ENCODE measurements at places on chromosomes 7 and 10.

- DNase-seq, result no peak
These were observed 51.1 kb downstream of the ASB13 start for GRCh38 chr10:5615316-5615715.

GRCh38 chr7:279821-280220 is 10.1 kb upstream of the FOXL3 start:
- no peak for DNase-seq

GRCh38 chr10:22369434-22370072 is 24.3 kb downstream of the SPAG6 start:
- peak; percentile 59 for DNase-seq

DNA sequence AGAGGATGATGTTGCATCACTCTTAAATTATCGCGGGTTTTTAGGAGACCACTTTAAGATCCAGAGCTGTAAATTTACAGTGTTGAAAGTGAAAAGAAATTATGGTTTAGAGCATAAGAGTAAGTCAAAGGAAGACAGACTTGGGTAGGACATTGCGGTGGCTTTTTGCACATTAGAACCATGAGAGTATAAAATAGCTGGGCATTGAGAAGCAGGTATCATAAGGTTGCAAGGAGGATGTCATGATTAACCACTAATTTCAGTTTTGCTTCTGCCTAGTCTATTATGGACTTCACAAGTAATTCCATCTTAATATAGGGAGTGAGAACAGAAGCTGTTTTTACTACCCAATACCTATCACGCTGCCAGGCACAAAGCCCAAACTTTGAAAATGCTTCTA is 57.7 kb downstream of the CALCR start:
- DNase-seq, result no peak

DNA sequence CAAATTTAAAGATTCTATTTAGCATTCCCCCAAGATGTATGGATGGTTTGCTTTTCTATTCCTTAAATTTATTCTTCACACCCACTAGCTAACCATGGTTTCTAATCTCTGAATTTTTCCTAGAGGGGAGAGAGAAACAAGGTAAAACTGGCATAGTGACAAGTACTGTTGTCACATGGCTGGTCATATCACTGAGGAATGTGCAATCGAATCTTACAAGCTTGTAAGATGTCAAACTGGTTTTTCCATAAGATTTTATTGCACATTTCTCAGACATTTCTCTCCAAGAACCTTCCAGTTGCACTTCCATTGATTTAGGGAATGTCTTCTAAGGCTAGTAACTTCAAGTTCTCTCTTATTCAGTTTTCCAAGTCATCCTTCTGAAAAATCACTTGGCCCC is 89.8 kb downstream of the MBL2 start:
- DNase-seq, result no peak

DNA sequence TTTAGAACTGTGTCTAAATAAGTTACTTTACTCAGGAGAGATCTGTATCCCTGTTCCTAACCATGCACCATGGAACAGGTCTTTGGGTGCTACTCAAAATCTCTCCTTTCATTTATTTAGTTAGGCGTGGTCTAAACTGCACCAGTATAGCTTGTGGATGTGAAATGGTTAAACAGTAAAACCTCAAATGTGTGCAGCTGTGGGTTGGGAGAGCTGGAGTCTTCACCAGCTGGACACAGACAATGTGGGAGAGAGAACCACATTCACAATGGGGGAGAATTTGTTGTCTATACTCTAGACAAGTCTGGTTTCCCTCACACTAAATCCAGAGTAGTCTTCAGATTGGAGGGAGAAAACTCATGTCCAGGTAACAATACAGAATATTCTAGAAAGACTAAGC is 31.2 kb upstream of the IKZF1 start:
- no peak for DNase-seq

DNA sequence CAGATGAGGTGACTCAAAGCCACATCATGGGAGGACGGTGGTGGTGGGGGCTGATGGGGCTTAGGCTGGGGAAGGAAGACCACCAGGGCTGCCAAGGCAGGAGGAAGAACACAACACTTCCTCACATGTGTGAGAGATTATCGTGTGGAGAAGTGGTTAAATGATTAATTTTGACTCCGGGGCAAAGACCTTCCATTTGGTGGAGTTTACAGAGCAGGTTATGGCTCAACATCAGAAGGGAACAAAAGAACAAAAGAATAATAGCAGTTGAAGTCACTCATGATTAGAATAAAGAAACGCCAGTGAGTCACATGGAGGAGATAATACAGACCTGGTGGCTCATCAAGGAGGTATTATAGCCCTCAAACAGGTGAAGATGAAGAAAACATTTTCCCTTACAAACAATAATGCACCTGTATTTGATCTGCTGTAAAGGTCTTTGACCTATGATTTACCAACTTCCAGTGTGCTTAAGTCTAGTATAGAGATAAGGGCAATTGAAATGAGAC is 170.1 kb downstream of the PKD1L1 start:
- DNase-seq, result no peak

DNA sequence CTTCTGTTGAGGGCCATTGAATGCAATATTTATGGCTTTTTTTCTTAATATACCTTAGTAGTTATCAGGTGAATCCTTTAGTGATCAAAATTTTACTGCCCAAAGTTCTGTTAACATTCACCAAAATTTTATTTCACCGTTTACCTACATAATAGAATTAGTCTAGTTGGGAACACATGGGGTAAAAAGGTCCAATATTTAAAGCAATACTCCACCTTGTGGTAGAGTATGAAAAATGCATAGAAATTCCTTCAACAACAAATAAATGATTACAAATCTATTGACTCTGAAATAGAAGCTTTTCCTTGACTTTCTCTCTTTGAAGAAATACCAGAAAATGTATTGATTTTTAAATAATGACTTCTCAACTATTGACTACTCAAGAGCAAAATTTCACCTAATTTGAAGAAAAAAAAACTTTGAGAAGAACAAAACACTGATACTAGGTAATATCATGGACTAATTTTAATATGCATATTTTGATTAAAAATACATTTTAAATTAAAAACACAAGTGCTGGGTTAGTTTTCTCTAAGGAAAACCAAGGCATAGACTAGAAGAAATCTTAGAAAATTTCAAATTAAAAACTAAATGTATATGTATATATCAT is 43.3 kb downstream of the POLR1F start:
- no peak for DNase-seq

- no peak for DNase-seq
These were observed 24.2 kb upstream of the RASSF4 start for GRCh38 chr10:44935201-44935965.

GRCh38 chr7:148543-148931 is 43.8 kb upstream of the FAM20C start:
- no peak for DNase-seq

DNA sequence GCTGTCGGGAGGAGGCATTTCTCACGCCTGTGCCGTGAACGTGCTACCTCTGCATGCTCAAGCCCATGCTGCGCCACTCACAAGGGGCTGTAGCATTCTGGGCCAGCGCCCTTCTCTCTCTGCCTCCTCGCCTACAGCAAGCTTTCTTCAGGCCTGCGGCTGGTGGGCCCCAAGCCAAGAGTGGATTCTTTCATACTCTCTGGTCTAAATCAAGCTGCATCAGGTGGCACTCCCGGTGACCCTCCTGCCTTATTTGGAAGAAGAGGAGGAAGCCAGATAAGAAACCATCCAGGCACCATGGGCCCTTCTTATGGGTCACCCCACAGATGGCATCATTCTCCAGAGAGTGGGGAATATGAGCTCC is 86.7 kb upstream of the DUSP5 start:
- no peak for DNase-seq

GRCh38 chr10:108250936-108251620 is 1086.6 kb upstream of the SORCS1 start:
- DNase-seq, result no peak

DNA sequence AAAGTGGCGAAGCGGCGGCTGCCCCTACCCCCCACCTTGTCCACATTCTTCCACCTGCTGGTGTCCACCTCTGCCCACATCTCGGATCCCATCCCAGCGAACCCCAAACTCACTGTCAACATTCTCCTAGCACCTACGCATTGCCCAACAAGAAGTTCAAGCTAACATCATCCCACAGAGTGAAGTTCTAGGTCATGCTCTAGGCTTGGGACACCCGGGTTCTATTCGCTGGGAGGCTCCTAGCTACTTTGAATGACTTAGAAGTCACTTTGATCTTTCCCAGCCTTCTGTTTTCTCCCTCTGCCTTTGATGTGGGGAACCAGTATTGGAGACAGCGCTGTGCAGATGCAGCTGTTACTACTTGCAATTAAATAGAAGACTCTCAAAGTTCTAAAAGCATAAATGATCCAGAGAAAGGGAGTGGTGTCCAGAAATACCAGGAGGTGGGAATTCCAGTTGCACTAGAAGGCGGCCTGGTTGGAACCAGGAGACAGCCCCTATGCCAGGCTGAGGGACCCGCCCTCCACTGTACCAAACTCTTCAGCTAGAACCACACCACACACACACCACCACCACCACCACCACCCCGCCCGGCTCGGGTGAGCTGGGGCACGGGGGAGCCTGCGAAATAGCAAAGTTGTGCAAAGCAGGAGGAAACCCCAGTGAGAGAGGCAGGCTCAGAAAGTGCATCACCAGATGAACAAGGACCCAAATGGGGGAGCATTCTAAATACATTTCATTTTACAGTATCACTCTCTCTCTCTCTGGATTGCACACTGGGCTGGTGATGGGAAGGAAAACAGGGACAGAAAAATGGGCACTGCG is 5.5 kb upstream of the VGF start:
- peak; percentile 52 for DNase-seq

- DNase-seq, result no peak
These were observed at the start of gene GRM3 for GRCh38 chr7:86643561-86644281. TSS of gene GRM3 (plus strand) at chr7:86643909. CDS start at chr7:86765146, 121,237 bp downstream.

DNA sequence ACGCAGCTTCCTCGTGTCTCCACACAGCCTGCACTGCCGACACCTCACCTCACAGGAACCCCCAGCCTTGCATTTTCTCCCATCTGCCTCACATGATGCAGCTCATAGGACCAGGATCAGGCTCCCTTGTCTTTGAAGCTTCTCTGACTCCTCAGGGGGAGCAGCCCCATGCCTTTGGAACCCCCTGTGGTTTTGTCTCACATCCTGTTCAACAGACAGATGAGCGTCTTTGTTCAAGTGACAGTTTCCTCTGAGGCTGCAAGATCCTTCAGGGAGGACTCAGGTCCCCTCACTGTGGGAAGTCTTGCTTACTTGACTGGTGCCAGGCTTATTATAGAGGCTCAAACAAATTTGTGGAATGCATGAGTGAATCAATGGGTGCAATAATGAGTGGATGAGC is 667.1 kb downstream of the INHBA start:
- DNase-seq, result no peak

- no peak for DNase-seq
These were observed 115.5 kb upstream of the DKK1 start for GRCh38 chr10:52198540-52198939.

GRCh38 chr7:157964016-157964415 is 623.6 kb downstream of the PTPRN2 start:
- DNase-seq, result no peak

- no peak for DNase-seq
These were observed 35.9 kb downstream of the SVIL start for GRCh38 chr10:29598851-29599311.

DNA sequence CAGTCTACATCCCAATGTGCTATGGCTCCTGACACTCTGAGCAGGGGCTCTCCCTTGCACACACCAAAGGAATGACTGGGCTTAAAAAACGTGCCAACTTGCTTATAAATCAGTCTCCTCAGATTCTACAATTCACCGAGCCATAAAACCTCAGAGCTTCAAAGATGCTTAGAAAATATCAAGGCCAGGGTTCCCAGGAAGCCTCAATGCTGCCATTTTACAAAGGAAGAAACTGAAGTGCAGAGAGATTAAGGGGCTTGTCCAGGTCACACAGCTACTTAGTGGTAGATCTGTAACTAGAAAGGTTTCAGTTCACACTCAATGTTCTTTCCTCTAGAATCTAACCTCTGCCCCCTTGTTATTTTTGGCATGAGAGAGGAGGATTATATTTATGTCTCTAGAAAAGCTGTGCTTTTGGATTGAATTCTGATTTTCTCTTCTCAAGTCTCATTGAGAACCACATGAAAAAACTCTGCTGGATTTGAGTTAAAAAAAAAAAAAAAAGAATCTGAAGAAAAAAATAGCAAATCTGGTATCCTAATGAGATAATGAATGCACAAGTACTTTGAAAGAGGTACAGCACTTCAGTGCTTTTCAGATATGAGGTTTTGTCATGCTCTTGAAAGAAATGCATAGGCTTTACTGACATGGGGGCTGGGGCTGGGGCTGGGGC is 22.3 kb upstream of the TSPAN33 start:
- no peak for DNase-seq

- no peak for DNase-seq
These were observed 554.2 kb downstream of the DNAJB6 start for GRCh38 chr7:157890921-157891401.

DNA sequence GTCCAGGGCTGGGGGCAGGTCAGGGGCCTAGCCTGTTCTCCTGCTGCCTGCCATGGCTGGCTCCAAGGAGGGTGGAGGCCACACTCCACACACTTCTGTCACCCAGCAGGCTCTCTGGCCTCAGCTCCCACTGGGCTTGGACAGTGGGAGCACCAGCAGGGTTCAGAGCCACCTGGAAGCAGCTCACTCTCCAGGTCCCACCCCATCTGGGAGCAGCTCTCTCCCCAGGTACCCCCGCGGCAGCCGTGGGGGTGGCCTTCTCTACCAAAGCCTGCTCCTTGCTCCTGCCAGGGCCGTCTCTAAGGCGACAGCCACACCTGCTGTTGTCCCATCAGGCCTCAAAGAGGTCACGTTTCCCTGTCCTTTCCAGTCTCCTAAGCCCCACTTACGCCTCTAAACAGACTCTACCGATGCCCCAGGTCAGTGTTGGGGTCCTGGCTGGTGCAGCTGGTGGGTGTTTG is 142.5 kb upstream of the RET start:
- no peak for DNase-seq

GRCh38 chr7:78345293-78345911 is 546.8 kb downstream of the PHTF2 start:
- no peak for DNase-seq

DNA sequence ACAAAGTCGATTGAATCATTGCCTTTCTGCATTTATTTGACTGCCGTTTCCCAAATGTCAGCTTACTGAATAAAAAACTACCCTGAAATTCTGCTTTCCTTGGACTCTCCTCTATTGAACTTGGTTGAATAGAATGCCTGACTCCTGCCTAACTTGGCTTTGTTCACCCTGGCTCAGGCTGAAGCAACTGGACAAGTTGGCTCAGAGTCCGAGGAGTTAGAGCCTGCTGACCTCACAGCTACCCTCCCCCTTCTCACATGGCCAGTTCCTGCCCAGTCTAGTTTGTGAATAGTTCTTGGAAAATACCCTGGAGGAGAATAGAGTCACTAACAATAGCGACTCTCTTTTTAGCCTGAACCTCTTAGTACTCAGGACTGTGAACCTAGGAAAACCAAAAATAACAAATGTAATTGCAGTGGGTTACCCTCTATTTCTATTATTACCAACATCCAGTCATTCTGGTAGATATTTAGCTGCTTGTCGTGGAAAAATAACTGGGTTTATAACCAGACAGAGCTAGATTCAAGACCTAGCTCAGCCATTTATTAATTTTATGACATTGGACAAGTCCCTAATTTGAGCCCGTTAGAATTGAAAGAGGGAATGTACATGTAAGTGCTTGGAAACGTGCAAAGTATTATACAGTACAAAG is 17.3 kb upstream of the NRBF2 start:
- no peak for DNase-seq

- DNase-seq, result peak; percentile 38
These were observed 498 bp downstream of the NDST2 start for GRCh38 chr10:73810735-73811465.

- DNase-seq, result no peak
These were observed 4.0 kb upstream of the CREB5 start for GRCh38 chr7:28408105-28408959.

- no peak for DNase-seq
These were observed 17.3 kb downstream of the CCDC3 start for GRCh38 chr10:12984165-12984747.

Measured in HL-60 (cell line).